Gastrocnemius medialis (tissue), 4 donors: ENCODE measurements at places on chromosomes 1 and 21.
A peak's percentile ranks its signal among the peaks of the same experiment; 100 is the strongest.

DNA sequence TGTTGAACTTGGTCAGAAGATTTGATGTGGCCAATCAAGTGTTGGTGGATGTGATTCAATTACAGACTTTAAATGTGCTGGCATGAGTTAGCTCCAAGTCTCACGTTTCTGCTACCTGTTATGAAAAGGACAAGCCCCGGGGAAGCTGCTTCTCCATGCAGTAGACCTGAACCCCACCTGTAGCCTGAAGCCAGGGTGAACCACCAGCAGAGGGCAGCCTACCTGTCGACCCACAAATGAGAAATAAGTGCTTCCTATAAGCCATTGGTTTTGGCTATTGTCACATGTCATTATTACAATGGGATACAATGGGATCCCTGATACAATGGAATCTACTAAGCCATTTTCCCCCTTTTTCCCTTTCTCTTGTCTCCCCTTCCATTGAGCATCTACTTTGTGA is 230.2 kb downstream of the PRDM2 start:
- no peak for DNase-seq

GRCh38 chr21:26374817-26375216 is 198.3 kb downstream of the CYYR1 start:
- no peak for DNase-seq

DNA sequence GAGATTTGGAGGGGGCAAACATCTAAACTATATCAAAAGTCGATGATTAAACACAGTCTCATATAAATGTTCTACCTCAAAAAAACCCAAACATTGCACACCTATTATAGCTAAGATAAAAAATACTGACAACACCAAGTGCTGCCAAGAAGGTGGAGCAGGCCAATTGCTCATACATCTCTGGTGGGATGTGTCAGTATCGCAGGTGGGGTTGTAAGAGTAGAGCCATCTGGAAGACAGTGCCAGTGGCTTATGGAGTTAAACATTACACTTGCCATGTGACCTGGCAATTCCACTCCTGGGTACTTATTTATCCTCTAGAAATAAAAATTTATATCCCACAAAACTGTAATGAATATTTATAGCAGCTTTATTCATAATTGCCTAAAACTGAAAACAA is 213.4 kb downstream of the DISC1 start:
- no peak for DNase-seq

DNA sequence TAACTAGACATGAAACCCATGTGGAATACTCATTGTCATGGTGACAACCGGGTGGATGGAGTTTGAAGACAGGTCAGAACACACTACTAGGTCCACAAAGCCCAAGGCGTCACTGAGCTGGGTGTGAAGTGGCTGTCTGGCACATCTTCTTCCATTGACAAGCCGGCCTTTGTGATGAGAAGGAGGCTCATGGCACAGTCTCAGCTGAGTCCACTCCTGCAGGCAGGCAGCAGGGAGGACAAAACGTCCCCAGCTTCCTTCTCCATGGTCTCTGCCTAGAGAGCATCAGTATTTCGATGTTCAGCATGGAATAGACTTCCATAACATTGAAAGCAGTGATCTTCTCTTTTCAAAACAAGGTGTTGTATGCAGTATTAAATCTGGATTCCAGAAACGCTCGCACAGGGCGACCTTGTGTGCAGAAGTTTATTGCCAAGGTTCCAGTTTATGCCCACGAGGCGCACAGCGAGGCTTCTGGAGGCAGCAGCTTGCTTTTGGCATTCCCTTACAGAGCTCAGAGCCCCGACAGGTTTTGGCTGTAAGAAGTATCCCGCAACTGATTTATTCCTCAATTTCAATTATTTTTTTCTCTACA is 104.2 kb downstream of the SIM2 start:
- no peak for DNase-seq

DNA sequence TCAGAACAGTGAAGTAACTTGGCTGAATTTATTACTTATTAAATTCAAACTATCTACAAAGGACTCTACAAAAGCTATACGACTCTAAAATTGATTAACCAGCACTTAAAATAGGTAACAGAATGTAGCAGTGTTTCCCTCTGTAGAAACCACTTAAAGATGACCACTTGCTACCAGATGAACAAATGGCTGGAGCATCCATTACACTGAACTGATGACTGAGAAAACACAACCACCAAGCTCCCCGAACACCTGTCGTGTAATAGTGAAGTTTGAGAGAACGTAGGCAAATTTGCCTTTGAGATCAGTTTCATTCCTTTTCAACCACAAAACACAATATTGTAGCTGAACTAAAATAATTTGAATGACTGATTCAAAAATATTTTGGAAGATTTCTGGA is 226.7 kb downstream of the KCNT2 start:
- no peak for DNase-seq

- peak; percentile 39 for DNase-seq
These were observed 1561.5 kb downstream of the MRPL39 start for GRCh38 chr21:24045775-24046215.

DNA sequence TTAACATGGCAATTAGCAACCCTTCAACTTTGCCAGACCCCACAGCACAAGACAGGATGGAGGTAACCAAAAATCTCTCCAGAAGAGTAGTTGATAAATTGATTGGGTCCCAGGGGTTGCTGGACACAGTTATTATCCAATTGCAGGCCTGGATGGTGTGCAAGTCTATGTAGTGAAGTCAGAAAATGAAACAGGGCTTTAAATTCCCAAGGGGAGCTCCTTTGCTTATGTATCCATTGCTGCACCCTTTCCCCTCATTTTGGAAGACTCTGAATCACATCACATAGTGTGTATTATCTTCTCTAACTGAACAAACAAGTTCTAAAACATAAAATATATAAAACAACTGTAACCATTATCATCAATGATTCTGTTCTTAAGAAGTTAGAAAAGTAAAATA is 550.2 kb downstream of the LMO4 start:
- no peak for DNase-seq

DNA sequence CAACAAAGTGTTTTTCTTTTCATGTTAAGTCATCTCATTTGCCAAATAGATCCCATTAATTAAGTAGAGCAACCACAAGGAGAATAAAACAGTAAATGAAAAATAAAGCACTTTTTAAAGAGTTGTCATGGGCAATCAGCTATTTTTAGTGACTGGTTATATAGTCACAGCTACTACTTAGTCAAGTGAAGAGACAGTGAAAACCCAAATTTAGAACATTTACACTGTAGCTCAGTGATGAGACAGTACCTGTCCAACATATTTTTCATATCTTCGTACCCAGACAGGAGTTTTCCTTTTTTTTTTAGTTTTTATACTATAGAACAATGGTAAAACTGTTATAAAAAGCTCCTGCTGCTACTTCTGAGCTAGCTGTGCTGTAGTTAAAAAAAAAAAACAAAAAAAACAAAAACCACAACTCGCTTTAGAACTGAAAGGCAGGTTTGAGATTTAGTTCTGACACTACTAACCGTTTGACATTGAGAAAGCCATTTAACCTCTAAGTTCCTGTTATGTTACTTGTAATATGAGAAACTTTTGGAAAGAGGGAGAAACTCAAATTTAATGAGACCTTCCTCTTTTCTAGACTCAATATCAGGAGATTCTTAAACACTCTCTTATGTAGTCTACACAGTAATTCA is 777.5 kb downstream of the ADGRL2 start:
- no peak for DNase-seq

DNA sequence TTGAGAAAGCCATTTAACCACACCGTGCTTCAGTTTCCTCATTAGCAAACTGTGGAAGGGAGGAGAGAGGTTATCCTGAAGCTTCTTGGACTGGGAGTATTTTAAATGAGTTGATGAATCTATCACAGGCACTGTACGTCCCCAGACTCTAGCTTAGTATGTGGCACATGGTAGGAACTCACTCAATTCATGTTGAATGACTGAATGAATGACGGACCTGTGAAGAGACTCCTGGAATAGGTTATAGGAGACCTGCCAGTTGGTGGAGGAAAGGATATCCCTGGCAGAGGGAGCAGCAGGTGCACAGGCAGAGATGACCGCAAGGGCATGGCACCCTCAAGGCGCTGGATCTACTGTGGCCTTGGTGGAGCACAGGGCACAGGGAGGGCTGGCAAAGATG is 118.5 kb downstream of the HMGB4 start:
- no peak for DNase-seq

DNA sequence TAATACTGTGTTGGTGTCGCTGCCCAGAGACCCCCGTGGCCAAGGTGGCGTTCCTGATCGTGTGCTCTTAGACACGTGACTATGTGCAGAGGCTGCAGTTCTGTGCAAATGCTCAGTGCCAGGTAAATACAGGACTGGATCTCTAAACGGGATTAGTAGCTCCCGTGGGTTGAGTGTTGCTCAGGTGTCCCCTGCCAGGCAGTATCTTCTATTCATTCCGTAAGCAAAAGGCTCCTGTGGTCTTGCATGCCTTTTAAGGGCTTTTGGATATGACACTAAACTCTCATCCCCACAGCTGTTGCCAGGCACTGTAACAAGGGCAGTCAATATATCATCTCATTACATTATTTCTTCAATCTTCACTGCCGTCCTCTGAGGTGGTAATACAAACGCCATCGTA is 94.2 kb upstream of the MAP1LC3C start:
- no peak for DNase-seq

GRCh38 chr1:75588779-75589475 is 22.0 kb downstream of the SLC44A5 start:
- DNase-seq, result no peak

GRCh38 chr21:45104560-45104959 is 30.2 kb downstream of the ADARB1 start:
- no peak for DNase-seq

DNA sequence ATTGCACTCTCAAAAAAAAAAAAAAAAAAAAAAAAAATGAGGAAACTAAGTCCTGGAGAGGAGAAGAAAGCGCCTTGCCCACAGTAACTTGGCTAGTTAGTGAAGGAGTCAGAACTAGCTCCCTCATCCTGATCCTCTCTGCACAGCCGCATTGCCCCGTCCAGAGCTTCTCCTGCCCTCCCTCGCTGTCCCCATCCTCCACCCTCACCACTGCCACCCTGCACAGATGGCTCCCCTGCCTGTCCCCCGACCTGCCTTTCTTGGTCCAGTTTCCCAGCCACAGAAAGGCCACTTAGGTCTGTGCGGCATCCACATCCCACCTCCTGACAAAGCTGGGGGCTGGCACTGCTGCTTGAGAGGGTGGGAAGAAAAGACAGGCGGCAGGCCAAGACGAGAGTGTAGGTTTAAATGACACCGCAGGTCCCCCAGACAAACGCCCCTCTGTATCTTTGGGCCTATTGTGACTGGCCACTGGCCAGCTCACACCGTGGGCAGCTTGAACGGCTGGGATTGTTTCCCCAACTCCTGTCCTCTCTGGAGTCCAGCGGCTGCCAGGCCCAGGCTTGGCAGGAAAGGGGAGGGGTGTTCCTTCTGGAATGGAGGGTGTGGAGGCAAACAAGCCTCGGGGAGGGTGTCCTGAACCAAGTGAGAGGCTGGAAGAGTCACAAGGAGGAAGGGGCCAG is 20.2 kb downstream of the NCMAP start:
- DNase-seq, result no peak
